ENCODE measurements at places on chromosomes 7 and 10. TPM values are rescaled to one million over a fixed set of nuclear protein-coding genes. Genes with fewer than 3 reads are reported as not detected.

The TMEM26 gene
- not detected for total RNA-seq

GRCh38 chr7:80182630-80183276 is 48.1 kb downstream of the GNAI1 start:
- no peak for DNase-seq

DNA sequence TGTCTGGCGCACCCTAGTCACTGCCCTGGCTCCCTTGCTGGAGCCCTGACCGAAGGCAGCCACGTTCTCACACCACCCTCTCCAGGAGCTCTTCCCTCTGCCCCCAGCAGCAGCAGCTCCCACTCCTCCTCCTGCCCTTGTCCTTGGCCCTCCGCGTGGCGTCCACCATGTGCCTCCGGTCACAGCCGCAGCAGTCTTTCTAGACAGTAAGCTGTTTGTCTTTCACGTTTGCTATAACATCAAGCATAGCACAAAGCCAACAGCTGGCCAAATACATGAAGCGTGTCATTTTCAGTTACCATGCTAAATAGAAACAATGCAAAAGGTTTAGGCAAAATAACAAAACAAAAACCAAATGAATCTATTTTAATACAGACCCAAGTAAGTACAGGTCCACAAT is 3.3 kb downstream of the PITRM1 start:
- no peak for DNase-seq

DNA sequence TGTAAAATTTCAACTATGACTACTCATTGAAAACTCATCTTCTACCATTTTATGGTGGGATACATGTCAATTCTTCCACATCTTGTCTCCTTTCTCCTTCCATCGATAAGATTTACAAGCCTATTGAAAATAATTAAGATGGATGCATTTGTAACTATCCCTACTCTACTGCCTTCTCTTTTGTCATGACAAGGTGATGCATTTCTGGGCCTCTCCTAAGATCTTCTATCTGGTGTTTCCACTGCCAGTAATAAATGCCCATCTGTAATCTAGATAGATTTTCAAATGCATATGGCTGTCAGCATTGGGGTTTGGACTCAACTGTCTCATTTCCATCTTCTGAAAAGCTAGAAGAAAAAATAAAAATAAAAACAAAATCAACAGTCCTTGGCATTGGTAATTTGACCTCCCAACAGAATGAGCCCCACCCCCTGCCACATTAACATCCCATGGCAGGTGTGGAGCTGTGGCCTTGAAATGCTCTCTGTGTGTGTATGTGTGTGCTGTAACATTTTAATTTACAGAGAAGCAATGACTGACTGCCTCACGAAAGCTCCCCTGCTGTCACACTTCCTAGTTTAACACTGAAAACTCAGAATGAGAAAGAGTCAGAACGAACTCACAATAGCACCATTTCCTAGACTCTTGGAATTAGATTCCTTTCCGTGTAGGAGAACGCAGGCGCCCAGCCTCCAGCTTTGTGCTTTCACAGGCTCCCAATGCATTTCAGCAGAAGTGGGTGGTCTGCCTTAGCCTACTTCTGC is 74.2 kb downstream of the RHOBTB1 start:
- no peak for DNase-seq

DNA sequence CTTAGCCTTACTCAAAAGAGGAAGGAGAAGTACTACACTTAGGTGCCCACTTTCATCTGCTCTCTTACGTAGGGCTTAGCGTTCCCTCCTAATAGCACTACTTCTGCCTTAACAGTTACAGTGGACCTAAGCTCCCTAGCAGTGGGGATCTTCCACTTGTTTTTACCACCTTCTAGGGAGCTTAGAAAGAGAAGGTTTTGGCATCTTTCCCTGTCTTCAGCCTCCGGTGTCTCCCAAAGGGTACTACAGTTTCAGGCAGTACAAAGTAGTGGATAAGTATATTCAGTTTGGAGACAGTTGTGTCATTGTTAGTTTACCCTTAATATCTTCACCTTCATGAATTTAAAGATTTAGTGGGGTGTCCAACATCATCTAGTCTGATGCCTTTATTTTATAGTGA is 14.6 kb downstream of the CHRM2 start:
- DNase-seq, result no peak

DNA sequence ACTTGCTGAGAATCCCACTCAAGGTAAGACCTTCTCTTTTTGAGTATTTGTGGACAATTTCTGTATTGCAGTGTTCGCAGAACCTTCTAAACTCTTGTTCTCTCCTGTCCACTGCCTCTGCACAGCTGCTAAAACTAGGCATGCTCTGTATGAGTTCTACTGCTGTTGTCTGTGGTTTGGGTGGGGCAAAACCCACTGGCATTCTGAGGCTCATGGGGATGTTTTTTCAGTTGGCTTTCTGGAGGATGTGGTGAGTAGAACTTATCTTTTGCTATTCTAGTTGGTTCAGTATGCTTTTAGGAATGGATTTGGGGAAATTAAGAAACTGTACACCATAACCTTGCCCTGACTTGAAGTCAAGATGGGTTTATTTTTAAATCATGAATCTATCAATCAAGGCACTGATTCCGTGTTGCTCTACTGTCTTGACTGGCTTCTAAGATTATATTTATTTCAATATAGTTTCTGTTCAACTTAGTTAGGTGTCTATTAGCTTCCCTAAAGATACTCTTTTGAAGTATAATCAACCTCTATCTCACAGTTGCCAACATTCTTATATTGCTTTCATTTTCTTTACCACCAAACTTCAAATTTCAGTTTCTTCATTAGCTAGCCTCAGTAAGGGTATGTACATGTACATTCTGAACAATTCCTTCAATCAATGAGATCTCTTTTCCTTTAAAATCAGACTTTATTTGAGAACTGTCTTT is 25.0 kb upstream of the C1GALT1 start:
- peak; percentile 65 for DNase-seq

The FAM241B gene
- total RNA-seq, result 10.2 TPM

DNA sequence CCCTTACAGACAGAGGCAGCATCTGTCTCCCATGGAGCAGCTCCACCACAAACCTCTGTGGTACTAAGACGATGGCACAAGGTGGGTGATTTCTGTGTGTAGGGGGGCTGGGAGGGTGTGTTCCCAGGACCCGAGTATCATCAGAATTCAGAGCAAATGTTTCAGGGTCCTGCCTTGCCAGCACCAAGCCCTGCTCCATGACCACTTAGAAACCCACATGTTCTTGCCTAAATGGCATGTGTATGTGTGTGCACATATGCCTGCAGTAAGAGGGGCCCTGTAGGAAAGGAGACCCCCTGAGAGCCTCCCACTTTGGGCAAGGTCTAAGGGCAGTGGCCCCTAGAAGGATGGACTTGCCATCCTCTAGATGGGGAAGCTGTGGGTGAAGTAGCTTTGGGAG is 17.1 kb upstream of the MGMT start:
- DNase-seq, result no peak

The EMX2 gene
- total RNA-seq, result not detected

The HGF gene
- total RNA-seq, result not detected

The GPR158 gene
- total RNA-seq, result not detected

GRCh38 chr10:59373071-59373470 is 10.7 kb upstream of the FAM13C start:
- DNase-seq, result no peak

DNA sequence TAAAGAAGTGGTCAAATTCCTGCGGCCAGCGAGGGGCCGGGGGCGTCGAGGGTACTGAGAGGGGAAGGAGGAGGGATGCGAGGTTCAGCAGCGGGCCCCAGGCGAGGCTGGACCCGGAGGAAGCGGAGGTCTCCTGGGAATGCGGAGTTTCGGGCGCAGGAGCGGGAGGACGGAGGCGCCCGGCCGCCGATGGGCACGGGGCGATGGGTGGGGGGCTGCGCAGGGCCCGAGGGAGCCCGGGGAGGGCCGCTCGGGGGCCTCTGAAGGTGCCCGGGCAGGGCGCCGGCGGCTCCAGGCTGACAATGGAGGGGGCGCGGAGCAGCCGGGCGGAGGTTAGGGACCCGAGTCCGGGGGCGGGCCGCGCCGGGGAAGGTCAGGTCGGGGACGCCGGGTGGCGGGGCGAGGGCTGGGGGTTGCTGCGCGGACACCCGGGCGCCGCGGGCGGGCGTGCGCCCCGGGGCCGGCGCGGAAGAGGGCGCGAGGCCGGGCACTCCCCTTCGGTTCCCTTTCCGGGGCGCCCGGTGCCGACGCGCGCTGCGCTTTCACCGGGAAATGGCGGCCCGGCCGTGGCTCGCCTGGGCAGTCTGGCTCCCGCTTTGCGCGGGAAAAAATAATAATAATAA is 683 bp downstream of the MACROH2A2 start:
- DNase-seq, result no peak

- DNase-seq, result no peak
Measured at GRCh38 chr7:23336799-23337283, 37.7 kb downstream of the MALSU1 start.

DNA sequence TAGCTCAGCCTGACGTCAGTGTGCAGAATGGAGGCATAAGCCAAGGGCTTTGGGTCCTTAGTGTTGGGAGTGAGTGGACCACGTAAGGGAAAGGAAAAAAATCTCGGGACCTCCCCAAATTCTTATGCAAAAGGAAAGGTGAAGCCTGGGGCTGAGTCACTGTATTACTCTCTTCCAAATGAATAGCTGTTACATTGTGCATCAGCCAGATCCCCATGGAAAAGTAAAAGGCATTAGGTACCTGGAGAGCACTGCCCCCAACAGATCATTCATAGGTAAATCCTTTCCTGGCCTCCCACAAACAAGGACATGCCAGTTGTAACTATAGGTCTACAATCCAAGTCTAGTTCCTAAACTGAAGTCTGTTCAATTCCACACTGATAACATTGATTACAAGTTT is 170.5 kb downstream of the C1GALT1 start:
- DNase-seq, result no peak

DNA sequence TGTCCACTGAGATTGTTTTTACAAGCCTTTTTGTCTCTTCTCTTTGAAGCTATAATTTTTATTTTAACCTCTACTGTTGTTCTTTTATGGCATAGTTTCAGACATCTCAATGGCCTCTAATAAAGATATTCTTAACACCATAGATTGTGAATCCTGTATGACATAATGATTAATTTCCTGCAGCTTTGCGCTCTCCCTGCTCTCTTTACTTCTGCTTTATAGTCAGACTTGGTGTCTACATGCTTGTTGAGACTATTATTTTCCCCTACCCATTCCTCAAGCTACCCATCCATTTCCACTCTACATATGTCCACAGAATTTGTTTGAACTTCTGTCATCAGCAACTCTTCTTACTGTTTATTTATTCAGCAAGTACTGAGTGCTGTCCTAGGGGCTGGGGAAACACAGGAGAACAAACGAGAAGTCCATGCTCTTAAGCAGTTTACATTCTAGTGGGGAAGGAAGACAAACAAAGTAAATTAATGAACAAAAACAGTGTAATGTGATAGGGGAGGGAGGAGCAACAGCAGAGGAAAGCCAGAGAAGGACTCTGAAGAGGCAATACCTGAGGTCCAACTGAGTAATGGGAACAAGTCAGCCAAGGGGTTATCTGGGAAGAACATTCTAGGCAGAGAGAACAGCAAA is 110.1 kb downstream of the CDK14 start:
- DNase-seq, result no peak

DNA sequence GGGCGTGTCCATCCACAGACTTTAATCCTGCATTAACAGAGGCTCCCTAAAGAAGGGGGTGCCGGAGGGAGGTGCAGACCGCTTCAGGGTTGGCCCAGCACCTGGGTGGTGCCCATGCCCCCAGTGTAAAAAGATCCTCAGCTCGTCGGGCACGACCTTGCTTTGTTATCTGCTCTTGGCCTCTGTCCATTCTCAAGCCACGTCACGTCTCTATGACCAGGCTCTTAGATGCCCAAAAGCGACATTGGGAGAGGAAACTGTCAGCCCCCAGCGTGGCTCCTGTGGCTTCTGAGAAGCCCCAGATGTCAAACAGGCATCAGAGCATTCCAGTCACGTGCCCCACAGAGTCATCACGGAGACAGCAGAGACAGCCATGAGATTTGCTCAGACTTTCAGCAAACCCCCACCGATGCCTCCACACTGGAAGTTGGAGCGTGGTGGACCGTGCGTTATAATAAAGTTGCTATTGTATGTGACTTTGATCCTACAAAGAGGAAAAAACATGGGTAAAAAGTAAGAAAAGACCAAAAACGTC is 55.5 kb downstream of the PTPRN2 start:
- no peak for DNase-seq

GRCh38 chr10:97689559-97690020 is 2.5 kb upstream of the AVPI1 start:
- DNase-seq, result no peak

DNA sequence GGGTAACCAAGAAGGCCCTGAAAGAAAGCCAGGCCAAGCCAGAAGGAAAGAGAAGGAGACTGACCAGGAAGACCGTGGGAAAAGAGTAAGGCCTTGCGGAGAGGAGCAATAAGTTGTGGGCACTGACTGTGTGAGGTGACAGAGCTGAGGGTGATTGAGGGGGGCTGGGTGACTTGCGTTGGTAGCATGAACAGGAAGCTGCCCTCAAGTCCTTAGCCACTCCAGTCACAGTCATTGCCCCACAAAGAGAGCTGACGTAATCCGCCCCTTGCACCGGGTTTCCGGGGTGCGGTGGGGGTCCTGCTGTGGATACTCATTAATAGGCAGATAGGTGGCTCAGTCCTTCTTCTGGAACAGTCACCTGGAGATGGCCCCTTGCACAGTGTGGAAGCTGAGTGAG is 16.1 kb upstream of the DMBT1 start:
- no peak for DNase-seq

The CFAP43 gene
- total RNA-seq, result not detected

The ARHGEF5 gene
- 8.0 TPM for total RNA-seq

- DNase-seq, result no peak
Measured at GRCh38 chr7:159148430-159149395, 4.0 kb upstream of the VIPR2 start.

GRCh38 chr7:90727412-90727811 is 131.3 kb downstream of the CDK14 start:
- DNase-seq, result no peak

The EEPD1 gene
- total RNA-seq, result 0.91 TPM

The INSYN2A gene
- total RNA-seq, result not detected

DNA sequence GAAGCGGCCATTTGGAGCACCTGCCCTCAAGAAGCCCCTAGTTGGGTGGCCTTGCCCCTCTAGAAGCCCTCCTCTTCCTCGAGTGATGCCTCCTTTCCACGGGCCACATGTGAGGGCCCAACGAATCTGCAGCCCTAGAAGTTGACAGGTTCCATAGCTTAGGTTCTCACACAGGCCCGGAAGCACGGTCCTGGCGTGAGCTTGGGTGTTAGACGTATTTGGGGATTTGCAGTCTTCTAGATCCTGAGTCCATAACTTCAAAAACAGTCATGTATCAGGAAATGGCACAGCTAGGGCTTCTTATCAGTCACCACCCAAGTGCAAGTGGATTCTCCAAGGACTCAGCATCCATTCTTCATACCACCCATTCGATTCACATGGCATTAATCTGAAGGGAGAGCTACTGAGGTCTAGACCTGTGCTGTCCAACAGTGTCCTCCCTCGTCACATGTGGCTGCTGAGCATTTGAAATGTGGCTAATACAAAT is 477 bp upstream of the FBXW4 start:
- no peak for DNase-seq

The CLEC5A gene
- not detected for total RNA-seq

DNA sequence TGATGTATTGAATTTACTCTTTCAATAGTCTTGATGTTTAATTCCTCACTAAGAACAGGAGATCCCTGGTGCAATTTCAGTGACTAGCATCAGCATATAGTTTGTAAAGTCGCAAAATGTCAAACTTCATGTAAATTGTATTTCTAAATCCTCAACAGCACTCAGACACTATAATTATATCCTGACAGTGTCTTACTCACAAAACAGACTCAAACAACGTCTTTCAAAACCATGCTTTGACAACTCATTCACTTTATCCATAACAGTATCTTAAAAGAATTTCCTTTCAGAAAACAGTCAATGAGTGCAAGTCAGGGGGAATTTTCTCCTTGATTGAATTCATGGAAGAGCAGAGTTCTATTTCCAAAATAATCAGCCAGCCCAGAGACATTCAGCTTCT is 20.8 kb downstream of the BAMBI start:
- no peak for DNase-seq

Measured in activated T-helper 1 cell treated with anti-CD3 and anti-CD28 coated beads, Interleukin-12 subunit alpha, Interleukin-12 subunit beta, Interleukin-2, Interleukin-4 antibody, amounts not matched to agents 30 ng/mL and 10 ng/mL and 1 ng/mL, durations not matched to agents 14 hours and 24 hours and 36 hours (primary cell).